ENCODE measurements at places on chromosomes 6 and 20. TPM values are rescaled to one million over a fixed set of nuclear protein-coding genes. Genes with fewer than 3 reads are reported as not detected.

The PGC gene
- total RNA-seq, result 0.49 TPM

The ULBP2 gene
- total RNA-seq, result 4.4 TPM

The SLC22A7 gene
- 0.25 TPM for total RNA-seq

The FLRT3 gene
- 46.0 TPM for total RNA-seq

The MUC22 gene
- not detected for total RNA-seq

The RNF182 gene
- 32.2 TPM for total RNA-seq

The MRPS10 gene
- 31.7 TPM for total RNA-seq

The VSX1 gene
- total RNA-seq, result under 0.01 TPM

The ZFP57 gene
- not detected for total RNA-seq

The EEF1A2 gene
- 209 TPM for total RNA-seq

The PBOV1 gene
- not detected for total RNA-seq
